ENCODE measurements at places on chromosomes 3 and 15.

DNA sequence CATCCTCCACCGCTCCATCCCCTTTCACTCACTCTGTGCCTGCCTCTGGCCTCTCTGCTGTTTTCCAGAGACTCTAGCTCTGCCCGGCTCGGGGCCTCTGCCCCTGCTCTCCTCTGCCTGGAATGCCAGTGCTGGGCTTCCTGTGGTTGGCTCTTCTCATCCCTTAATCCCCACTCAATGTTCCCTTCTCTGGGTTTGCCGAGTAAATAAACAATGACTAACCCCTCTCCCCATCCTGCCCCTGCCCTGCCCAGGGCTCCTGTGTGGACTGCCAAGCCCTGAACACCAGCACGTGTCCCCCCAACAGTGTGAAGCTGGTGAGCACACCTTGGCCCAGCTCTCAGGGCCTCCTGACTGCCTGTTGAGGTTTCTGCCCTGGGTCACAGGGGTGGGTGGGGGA, 12.2 kb downstream of the STAB1 start:
- DNase-seq, result no peak

GRCh38 chr3:39981547-39982184, 172.3 kb downstream of the MYRIP start:
- no peak for DNase-seq

DNA sequence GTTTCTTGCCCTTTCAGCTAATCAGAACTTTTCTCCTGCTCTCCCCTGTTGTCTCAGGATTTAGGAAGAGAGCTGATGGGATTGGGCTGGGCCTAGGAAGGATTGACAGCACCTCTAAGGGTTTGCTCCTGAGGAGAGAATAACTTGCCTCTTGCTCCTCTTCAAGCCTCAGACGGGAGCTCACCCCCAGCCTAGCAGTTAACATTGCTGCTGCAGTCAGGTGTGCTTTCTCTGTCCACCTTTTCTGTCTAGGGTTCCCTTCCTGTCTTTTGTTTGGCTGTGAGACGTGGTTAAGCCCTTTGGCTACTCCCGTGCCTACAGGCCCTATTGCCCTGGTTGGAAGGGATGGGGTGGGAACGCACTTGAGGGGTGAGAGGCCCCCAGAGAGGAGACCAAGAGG, 20.1 kb downstream of the TMEM108 start:
- DNase-seq, result no peak

DNA sequence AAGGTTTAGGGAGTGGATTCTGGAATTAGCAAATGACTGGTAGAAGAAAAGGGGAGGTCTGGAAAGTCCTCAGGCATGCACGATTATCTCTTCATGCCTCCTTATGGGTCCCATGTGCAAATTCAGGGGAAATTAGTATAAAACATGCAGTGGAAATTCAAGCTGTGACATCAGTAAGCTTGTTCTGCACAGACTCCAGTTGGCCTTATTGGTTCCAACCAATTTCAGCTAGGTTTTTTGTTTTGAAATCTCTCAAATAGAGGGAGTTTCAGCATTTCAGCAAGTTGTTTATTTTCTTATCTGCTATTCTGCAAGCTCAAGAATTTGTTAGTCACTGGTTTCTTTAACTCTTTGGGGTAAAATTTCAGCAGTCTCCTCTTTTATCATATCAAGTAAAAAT, 774 bp upstream of the TMCO5A start:
- peak; percentile 31 for DNase-seq

- DNase-seq, result no peak
These were observed 59.5 kb upstream of the HES1 start for GRCh38 chr3:194076475-194076874.

DNA sequence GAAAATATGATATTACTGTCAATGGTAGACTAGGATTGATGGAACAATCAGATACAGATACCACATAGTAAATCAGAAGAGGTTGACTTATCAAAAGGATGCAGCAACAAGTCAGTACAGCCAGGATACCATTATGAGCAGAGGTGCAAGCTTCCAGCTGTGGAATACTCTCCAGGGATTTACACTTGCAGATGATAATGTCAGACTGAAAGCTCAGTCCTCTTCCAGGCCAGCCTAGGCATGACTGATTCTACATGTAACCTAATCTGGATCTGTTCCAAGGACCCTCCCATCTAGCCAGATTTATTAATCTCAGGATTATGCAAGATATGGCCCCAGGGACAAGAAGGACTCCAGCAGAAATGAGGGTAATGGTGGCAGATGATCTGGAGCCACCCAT, 8.2 kb downstream of the FILIP1L start:
- no peak for DNase-seq

GRCh38 chr3:137081711-137082110, 123.9 kb downstream of the IL20RB start:
- DNase-seq, result no peak

DNA sequence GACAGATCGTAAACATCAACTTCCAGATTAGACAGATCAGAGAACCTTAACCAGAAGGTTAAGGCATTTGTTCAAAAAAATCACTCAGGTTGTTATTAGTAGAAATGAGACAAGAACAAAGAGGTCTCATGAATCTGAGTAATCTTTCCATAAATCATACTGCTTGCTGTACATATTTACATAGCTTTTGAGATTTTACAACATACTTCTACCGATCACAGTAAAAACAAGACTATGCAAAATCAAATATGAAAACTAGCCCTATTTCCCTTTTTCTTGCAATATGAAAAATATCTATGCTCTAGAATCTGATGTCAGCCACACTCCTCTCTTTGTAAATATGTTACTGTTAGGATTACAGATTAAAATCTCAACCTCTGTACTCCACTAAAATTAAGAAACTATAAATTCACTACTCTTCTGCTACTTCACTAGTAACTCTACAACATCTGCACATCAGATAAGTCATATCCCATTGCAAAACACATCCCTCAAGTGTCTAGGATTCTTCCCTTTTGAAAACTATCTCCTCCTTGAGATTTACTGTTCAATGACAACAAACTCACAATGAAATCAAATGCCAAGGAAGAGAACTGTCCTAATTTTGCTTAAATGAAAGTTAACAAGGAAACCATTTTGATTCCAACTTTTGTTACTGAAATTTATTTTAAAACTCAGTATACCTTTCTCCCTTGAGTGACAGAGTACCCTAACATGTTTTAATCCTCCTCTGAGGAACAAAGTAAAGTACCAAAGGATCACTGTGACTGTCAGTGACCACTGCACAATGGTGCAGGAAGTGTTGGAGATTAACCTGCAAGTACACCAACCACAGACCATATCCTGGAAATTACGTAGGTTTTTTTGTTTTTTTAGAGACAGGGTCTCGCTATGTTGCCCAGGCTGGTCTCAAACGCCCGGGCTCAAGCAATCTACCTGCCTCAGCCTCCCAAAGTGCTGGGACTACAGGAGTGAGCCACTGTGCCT, 12.8 kb downstream of the DCUN1D1 start:
- no peak for DNase-seq

GRCh38 chr3:2847062-2847841, 262.9 kb downstream of the IL5RA start:
- DNase-seq, result no peak

DNA sequence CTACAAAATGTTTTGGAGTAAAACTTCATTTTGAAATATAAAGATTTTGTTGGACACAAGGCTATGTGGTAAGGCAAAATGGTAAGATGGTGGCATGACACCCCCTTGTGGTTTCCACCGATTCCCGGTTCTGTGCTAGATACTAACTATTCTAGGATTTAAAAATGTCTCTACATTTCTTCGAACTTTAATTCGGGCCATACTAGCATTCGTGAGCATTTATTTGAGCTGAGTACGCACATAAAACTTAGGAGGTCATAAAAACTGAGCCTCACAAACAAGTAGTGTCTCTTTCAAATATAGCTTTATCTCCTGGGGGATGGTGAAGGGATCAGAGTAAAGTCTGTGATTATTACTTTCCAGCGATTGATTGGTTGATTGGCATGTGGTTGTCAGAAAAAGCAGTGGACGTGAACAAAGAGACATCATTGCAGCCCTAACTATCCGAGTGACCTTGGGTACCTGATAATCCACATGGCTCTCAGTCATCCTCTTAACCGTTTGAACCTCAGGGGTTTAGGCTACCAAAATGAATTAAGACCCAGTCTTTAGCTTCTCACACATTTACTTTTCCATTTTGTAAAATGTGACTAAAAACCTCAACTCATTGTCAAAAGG, 1.1 kb upstream of the ZNF639 start:
- no peak for DNase-seq

- DNase-seq, result peak; percentile 46
These were observed 2.1 kb upstream of the GNAT1 start for GRCh38 chr3:50189274-50189673.

GRCh38 chr3:99662838-99663570, 24.6 kb downstream of the COL8A1 start:
- DNase-seq, result no peak

DNA sequence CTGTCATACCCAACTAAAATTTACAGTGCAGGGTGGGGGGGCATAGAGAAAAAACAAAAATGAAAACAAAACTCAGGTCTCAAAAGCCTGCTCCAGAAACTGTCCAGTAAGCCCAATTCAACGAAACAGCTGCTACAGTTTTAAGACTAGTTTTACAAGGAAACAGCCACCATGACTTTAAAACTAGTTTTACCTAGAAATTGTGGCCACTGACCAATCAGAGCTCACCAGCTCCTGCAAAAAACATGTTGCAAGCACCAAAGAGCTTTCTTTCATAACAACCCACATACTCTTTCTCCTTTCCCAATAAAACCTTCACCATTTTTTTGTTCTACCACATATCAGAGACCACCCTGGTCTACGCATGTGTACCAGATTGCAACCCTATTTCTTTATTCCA, 7.3 kb upstream of the CFAP91 start:
- DNase-seq, result no peak

DNA sequence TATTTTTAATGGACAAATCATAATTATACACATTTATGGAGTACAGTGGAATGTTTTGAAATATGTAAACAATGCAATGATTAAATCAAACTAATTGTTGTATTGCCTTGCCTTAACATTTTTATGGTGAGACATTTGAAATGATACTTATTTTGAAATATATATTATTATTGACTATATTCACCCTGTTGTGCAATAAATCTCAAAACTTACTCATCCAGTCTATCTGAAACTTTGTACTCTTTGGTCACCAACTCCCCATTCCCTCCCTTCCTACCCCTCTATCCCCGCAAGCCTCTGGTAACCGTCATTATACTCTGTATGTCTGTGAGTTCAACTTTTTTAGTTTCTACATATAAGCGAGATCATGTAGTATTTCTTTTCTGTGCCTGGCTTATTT, 74.7 kb upstream of the GOLGA6B start:
- no peak for DNase-seq

DNA sequence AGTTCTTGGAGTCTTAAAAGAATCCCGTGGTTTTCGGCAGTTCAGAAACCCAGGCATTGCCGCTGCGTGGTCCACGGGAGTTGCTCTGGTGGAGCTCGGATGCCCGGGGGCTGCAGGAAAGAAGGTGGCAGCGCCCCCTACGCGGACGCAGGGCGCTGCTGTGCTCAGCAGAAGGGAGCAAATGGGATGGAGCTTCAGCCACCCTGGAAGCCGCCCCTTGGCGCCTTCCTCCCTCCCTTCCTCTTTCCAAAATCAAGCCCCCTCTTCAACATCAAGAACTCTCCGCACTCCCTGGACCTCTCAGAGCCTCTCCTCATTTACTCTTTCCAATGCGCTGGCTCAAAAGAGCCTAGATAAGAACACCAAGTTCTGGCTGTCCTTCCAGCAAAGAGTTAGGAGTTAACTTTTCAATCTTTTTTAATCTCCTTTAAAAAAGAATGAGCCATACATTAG, 880 bp upstream of the CHRNA7 start:
- DNase-seq, result no peak

GRCh38 chr3:136979204-136979603, 21.4 kb downstream of the IL20RB start:
- DNase-seq, result no peak

GRCh38 chr3:187651282-187651681, 18.9 kb downstream of the SST start:
- DNase-seq, result no peak

GRCh38 chr15:67755264-67755663, 70.0 kb upstream of the SKOR1 start:
- no peak for DNase-seq

GRCh38 chr3:23481616-23482278, 278.6 kb downstream of the UBE2E2 start:
- no peak for DNase-seq

DNA sequence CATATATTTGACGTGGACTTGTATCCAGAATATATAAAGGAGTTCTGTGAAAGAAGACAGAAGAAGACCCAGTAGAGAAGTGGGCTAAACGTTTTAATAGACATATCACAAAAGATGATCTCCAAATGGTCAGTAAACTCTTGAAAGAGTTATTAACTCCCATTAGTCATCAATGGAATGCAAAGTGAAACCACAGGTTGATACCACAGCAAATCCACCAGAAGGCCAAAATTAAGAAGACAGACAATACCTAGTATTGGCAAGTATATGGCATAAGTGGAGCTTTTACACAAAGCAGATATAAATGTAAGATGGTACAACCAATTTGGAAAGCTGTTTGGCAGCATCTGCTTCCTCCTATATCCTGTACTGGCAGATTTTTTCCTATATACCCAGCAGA, 6.0 kb downstream of the SPATA16 start:
- DNase-seq, result no peak

- DNase-seq, result no peak
These were observed 230.8 kb downstream of the FEZF2 start for GRCh38 chr3:62142331-62143085.

DNA sequence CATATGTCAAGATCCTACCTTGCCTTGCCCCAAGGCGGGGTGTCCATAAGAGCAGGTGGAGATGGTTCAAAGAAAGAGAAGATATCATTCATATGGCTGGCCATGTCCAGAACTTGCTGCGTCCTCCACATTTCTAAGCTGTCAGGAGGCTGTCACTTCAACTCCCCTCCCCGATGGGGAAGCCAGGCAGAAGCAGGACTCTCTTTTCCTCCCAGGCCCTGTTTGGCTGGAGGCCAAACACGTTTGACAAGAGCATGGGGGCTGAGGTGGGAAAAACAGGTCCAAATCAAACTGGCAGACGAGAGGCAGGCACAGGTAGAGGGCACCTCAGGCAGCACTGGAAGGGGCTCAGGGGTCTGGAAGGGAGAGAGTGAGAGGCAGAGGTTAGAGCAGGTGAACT, 37.7 kb downstream of the MESD start:
- DNase-seq, result no peak

DNA sequence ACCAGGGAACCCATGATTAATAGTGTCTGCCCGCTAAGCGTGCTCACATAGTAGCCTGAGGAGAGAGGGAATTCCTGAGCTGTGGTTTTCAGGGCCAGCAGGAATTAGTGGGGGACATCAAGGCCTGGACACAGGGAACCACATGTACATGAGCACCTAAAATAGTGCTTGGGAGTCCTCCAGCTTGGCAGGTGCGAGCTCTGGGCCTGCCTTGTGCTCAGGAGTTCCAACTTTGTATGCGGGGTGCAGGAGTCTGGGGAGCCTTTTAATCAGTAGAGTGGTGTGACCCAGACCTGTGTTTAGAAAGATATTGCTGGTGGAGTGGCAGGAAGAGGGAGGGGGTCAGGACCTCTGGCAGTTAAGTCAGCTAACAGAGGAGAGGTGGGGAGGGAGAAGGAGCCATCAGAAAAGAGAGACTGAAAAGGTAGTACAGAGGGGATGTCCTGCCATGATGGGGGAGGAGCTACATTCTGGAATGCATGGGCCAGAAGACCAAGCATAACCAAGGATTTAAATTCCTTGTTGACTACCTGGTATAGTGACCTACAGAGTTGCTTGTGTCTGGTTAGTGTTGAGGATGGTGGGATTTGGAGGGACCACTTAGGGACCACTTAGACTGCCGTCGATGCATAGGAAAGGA, 1.9 kb downstream of the DAG1 start:
- DNase-seq, result no peak

Data from non-pigmented ciliary epithelial cell (primary cell).